Vagina (tissue), 2 donors: ENCODE measurements at places on chromosomes 12 and 14.

DNA sequence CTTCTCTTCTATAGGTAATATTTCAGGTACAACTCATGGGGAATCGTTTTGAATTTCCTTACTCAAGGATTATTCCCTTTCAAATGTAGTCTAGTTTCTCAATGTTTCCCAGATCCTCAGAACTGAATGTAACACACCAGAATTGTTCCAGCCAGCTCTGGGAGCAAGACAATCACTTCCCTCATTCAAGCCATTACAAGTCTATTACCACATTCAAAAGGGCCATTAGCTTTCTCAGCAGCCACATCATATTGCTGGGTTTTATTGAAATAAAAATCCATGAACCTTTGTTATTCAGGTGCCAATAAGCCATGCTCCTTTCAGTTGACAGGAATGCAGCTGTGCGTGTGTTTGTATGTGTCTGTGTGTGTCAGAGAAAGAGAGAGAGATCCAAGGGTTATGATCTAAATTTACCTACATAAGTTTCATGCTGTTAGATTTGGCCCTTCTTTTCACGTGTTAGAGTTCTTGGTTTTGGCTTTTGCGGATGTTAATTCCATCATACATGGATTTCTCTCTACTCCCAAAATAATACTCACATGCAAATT, 357.7 kb downstream of the BCAT1 start:
- no peak for DNase-seq

DNA sequence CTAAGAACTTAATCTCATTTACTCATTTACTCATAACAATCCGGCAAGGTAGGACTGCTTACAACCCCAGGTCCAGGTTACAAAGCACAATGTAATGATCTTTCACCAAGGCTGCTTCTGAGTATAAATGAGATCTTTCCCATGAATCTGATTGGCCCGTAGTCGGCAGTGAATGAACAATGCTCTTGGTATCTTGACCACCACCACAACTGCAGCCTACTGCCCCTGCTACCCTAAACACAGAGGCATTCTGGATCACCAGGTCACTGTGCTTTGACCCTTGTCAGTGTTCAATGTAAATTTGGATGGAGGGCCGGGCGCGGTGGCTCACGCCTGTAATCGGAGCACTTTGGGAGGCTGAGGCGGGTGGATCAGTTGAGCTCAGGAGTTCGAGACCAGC, 15.9 kb downstream of the FAM181A start:
- DNase-seq: no peak

DNA sequence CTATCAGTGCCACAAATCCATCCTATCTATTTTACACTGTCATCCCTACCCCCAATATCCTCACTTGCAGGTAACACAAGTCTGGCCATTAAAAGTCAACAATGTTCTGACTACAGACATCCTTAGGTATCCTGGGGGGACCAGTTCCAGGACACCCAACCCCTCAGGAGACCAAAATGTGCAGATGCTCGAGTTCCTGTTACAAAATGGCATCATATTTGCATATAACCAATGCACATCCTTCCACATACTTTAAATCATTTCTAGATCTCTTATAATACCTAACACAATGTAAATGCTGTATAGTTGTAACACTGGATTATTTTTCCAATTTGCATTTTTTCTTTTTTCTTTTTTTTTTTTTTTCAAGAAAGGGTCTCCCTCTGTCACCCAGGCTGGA, 6.9 kb downstream of the SYCP3 start:
- DNase-seq: no peak

DNA sequence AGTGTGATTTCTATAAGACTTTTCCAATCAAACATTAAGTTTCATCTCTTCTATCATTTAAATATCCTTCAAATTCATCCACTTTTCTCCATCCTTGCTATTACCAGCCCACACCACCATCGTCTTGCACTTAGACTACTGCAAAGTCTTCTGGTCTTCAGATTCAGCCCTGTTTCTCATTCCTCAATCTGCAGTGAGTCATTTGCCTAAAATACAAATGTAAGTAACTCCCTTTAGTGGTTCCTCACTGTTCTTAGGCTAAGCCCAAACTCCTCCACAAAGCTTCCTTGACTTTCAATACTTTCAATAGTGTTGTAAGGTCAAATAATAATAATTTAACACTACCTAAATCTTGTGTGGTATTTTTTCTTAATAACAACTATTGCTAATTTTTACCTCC, 83.3 kb downstream of the PLEKHG7 start:
- DNase-seq: no peak

DNA sequence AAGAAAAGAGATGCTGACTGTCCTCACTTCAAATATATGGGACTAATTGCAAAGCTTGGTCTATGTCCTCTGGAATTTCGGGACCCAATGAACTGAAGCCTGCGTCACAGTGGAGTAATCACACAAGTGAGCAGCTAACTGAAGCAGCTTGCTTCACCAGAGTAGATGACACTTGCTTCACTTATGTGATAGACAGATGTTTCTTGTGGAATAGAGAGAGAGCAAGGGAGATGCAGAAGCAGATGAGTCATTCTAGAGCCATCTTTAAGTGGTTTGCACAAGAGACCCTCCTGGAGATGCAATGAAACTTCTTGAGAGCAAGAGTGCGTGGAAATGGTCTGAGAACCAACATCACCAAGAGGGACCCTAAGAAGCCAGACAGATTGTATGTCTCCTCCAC, 1537.1 kb upstream of the FLRT2 start:
- no peak for DNase-seq

DNA sequence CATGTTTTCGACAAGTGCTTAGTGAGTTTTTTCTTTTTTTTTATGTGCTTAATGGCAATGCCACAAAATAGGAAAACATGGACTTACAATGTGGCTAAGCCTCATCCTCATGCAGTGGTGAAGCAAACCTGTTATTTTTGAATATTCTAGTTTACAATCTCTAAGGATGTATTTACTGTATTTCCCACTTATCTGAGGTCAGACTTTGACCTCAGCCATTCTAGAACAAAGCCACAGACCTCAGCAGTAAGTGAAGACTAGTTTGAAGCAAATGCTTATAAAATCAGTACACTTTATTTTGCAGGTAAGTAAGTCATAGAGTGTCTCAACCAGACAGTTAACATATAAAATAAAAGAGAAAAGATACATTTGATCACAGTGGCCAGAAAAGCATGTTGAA, 130.1 kb downstream of the CCDC91 start:
- no peak for DNase-seq

GRCh38 chr14:42459171-42459685, 852.6 kb downstream of the LRFN5 start:
- no peak for DNase-seq

DNA sequence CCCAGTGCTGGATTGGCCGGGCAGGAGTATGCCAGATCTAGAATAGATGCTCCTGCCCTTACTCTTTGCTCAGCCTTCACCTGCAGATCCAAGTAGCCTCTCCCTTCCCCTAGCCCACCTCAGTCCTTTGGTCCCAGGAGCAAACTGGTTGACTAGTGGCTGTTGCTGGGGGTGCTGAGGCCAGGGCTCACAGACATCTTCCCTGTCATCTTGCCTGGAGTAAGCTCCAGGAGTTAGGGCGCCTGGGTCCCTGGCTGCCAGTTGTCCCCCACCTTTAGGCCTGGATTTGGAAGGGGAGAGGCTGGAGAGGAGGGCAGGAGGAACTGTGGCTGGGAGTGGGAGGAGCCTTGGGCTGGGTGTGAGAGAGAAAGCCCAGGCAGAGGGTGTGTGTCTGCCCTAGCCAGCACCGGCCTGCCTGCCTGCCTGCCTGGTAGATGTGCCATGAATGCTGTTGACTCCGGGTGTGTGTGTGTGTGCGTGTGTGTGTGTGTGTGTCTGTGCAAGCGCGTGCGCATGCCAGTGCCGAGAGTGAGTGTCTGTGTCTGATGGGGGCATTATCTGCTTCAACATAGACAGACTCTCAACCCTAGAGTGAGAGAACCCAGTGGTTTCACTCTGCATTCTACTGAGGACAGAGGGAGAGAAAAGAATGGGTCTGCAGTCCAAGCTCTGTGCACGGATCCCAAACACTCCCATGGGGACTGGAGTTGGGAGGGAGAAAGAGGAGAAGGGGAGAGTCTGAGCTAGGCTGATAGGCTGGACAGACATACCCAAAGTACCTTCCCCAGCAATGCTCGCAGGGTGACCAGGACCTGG, 845 bp upstream of the RARG start:
- no peak for DNase-seq

- DNase-seq: no peak
Measured at GRCh38 chr12:8840321-8840720, 17.9 kb downstream of the A2ML1 start.
